ENCODE measurements at places on chromosomes 6 and 20.
A peak's percentile ranks its signal among the peaks of the same experiment; 100 is the strongest.

DNA sequence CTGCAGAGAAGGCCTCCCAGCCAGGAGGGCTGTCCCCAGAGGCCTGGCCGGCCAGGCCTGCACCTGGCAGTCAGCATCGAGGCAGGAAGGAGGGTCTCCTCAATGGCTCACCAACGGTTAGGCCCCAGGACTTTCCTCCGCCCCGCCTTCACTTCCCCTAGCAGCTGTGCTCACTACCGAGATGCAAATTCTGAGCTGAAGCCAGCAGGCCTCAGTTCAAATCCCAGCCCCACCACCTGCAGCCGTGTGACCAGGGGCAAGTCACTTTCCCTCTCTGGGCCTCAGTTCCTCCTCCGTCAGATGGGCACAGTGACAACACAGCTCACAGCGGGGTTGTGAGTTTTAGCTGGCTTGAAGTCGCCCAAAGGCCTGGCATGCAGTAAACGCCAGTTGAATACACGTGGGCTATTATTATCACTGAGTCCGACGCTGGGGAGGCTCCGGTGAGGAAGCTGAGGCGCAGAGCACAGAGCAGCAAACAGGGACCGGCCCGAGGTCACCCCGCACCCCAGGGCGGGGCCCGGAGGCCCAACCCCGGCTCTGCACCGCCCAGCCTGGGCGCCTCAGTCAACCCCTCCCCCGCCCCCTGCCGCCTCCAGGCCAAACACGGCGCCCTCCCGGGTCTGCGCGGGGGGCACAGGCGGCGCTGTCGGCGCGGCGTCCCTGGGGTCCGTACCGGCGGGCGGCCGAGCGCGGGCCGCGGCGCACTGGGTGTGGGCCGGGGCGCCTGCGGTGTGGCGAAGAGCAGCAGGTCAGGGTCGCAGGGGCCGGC is 671 bp downstream of the E2F1 start:
- peak; percentile 48 for DNase-seq

DNA sequence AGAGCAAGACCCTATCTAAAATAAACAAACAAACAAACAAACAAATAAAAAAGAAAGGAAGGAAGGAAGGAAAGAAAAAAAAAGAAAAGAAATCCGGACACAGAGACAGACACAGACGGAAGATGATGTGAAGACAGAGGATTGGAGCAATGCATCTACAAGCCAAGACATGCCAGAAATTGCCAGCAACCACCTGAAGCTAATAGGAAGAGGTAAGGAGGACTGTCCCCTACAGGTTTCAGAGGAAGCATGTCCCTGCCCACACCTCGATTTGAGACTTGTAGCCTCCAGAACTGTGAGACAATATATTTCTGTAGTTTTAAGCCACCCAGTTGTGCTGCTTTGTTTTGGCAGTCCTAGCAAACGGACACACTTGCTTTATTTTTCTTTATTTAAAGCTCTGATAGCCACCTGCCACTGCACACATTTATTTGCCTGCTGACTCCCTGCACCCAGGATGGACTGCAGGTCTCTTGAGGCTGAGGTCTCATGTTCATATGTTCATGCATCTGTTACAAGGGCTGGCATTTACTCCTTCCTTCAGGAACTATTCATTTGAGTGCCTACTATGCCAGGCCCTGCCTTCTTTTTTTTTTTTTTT is 20.7 kb upstream of the ZMYND8 start:
- no peak for DNase-seq

DNA sequence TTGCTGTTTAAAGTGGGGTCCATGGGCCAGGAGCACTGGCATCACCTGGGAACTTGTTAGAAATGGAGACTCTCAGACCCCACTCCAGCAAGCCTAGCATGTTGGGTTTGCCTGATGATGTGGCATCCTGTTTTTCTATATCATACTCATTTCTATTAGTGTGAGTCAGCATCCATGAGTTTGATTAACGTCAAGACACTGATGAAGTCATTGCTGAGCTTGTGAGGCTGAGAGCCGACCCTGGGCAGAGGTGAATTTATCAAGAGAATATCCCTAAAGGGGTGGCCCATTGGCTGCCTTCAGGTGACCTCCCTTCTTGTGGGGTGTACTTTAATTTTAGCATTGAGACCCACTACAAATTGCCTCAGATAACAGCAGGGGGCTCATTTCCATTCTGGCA is 43.4 kb upstream of the RNF144B start:
- DNase-seq = no peak

GRCh38 chr6:135088818-135089809 is 34.5 kb upstream of the HBS1L start:
- peak; percentile 60 for DNase-seq

- DNase-seq = no peak
Measured at GRCh38 chr20:16066571-16066970, 506.7 kb downstream of the KIF16B start.

DNA sequence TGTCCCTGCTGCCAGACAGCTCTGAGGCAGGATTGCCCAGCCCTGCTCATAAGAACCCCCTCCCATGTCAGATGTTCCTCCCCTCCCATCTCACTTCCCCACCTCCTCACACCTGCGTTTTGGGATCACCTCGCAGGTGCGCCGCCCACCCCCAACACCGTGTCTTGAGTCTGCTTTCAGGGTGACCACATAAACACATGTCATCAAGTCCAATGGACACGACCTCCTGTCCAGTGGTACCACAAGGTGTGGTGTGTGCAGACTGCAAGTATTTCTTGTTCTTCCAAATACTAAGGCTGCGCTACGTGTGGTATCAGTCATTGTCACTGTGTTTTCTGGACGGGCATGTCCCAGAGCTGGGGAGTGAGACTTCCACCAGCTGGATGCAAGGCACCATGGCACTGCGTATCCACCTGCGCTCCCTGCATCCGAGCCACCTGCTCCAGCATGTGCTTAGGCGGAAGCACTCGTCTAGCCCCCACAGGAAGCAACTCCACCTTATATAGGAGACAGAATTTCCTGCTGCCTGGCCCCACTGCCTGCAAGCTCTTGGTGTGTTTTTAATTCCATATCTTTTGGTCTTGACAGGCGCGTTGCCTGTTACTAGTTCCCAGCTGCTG is 119.7 kb upstream of the NXT1 start:
- DNase-seq = no peak

DNA sequence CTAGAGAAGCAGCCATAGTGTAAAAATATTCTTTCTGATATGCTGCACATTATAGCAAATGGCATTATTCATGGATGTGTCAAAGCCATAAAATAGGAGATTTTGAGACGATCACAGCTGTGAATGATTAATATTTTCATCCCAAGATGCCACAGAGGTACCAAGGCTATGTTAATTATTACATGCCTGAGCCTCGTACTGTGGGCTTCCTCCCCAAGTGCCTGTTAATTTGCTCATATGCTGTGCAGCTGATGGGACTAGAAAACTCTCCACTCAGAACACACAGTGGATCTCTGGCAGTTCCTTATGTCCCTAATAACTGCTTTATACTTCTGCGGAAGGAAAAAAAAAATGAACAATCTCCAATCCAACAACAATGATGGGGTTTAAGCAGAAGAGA is 184.9 kb upstream of the TSHZ2 start:
- no peak for DNase-seq

DNA sequence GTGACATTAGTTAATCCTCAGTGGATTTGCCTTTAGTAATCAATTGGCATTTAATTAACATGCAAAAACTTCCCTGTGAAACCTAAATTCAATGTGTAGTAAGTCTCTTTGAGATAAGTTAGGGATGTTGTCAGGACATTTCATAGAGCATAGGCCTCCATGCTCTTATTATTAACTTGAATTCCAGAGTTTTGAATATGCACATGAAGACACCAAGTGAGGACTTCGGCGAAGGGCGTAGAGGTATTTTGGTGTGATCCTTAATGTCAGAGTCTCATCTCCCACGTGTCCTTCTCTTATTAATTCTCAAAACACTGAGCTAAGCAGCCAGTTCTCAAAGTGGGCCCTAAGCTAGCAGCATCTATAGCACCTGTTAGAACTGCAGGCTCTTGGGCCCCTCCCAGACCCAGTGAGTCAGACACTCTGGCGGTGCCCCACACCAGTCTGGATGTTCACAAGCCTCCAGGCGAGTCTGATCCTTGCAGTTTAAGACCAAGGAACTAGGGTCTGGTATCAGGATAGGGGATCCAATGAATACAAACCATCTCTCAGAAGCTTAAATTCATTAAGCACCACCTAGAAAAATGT is 292.1 kb downstream of the QKI start:
- DNase-seq = no peak

DNA sequence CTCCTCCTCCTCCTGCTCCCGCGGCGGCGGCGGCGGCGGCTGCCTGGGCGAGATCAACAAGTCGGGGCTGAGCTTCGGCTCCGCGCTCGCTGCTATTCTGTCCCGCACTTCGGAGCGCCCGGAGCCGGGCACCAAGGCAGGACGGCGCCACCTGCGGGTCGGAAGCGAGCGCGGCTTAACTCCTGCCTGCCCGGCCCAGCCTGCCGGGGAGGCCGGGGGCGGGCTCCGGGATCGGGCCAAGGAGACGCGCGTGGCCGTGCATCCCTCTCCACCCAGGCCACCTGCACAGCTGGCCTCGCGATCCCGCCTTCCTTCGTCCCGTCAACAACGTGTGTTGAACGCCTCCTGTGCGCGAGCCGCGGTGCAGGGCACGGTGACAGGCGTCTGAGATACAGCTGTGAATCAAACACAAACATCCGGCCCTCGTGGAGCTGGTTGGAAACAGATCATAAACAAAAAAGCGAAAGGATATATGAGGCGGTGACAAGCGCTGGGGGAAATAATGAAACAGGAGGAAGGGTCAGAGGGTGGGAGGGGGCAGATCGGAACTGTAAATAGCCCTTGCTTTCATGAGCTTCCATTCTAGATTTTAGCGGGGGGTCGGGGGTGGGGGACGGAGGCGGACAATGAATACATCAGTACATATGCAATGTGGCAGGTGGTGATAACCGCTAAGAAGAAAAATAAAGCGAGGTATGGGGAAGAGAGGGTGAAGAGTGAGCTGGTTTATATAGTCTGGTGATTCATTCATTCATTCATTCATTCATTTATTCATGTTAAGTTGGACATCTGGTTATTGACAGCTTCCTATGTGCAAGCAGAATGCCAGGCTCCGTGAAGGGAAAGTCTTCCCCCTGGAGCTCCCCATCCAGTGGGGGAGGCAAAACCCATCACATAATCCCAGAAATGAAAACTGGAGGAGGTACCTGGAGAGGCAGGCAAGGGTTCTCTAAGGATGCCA is 2.0 kb upstream of the KCNB1 start:
- DNase-seq = peak; percentile 52

GRCh38 chr6:107275330-107275865 is 160.1 kb upstream of the BEND3 start:
- DNase-seq = no peak

DNA sequence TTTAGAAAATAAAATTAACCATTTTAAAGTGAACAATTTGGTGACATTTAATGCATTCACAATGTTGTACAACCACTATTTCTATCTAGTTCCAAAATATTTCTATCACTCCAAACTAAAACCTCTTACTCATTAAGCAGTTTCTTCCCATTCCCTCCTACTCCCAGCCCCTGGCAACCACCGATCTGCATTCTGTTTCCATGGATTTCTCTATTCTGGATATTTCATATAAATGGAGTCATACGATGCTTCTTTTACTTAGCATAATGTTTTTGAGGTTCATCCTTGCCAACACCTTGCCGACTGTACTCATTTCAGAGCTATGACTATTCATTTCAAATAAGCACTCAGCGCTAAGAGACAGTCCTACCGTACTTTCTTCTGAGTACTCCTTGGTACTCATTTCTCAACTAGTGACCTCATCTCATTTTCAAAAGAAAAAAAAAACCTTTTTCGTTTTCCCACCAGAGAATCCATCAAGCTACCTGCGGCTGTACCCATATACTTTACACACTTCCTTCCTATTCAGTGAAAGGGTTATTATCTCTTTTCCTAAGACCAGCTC is 259.2 kb downstream of the UTRN start:
- no peak for DNase-seq

- DNase-seq = no peak
Measured at GRCh38 chr20:14860410-14860814, 523.0 kb upstream of the FLRT3 start.

DNA sequence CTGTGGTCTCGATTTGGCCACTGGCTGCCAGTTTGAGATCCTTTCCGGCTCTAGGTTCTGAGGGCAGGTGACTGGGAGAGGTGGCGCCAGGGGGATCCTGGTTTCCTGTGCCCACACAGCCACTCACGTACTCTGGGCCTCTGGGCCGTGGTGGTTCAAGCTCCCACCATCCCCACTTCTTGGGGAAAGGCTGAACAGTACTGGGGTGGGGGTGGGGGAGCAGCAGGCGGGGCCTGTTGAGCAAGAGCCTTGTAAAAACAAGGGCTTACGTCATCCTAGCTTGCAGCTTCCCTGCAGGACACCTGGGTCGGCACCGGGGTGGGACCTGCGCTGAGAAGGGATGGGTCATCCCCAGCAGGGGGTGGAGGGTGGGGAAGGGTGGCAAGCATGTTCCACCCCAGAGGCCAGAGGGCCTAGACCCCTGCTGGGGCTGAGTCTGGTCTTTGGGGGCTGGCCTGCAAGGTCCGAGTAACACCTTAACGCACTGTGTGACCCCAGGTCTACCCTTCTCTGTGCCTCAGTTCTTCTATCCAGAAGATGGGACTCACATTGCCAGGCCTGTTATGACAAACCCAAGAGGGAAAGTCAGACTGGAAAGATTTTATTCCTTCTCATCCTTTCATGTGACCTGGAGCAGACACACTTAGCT is 3.1 kb upstream of the CEBPB start:
- no peak for DNase-seq

GRCh38 chr6:11771473-11772048 is 7.0 kb downstream of the ADTRP start:
- DNase-seq = no peak

GRCh38 chr6:30885481-30885998 is 1.2 kb downstream of the DDR1 start:
- no peak for DNase-seq

DNA sequence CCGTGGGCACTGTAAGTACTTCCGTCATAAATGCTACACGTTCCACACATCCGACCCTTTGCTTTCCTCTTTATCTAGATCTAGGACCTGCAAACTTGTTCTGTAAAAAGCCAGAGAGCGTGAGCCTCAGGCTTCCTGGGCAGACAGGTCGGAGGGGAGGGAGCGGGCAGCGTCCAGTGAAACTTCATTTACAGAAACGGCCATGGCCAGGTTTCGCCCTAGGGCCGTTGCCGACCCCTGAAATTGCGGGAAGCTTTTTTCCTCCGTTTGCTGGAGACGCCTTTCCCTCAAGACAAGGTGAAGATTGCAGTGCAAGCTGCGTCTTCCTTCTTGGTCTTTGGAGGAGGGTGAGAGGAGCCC is 155.4 kb downstream of the DLL1 start:
- DNase-seq = no peak

DNA sequence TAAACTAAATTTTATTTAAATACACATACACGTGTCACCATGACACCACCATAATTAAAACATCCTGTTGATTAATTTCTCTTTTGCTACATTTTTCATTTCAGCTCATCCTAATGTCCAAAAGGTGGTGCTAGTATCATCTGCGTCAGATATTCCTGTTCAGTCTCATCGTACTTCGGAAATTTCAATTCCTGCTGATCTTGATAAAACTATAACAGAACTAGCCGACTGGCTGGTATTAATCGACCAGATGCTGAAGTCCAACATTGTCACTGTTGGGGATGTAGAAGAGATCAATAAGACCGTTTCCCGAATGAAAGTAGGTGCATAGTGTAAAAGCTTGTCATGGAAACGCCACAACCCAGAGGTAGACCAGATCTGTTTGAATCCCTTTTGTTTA is 263.4 kb downstream of the UTRN start:
- DNase-seq = no peak
